ENCODE measurements at places on chromosomes 12 and 14.
A peak's percentile ranks its signal among the peaks of the same experiment; 100 is the strongest.

- no peak for DNase-seq
Observed at GRCh38 chr12:6605421-6606330, 1.5 kb downstream of the CHD4 start.

DNA sequence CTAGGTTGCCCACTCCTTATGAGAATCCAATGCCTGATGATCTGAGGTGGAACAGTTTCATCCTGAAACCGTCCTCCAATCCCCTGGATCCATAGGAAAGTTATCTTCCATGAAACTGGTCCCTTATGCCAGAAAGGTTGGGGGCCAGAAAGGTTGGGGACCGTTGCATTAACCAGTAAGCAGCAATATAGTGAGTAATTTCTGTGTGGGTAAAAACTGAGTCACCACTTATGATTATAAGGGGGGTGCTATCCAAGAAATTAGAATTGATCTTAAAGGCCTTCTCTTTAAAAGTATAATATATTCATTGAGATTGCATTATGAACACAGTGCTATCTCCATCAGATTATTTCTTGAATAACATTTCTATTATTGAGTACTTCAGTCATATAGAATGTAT, 97.2 kb downstream of the PCNX1 start:
- no peak for DNase-seq

DNA sequence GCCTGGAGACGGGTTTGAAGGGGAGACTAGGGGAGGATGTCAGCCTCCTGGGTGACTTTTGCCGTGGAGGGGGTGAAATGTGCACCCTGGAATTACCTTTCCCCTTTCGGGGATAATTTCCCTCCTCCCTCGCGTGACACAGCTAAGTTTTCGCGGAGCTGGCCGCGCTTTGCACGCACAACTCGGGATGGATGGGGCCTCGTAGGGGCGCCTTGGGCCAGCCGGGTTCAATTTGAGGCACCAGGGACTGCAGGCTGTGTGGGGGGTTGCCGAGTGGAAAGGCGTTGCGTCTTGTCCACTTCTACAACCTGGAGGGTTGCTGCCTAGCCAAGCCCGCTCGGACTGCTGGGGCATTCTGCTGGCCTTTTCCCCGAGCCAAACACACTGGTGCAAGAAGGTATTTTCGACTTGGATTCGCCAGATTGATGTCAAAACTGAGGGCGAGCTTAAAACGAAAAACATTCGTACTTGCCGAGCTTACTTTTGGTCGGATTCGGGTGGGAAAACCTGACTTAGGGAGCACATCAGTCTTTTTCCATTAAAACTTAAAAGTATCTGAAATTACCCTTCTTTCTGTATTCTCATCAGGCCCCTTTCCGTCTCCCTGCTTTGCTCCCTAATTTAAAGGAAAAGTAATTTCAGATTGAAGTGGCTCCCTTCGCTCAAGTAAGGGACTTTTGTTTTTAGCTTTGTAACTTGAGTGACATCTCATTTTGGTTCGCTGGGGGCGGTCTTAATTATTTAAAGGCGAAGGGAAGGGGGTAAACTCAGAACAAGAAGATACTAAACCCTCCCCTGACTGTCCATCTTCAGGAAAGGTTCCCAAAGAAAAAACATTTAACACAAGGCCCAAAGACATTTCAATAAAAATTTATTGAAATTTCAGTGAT, 14.3 kb downstream of the TBX3 start:
- no peak for DNase-seq

- DNase-seq = no peak
Observed at GRCh38 chr12:6213969-6214368, 13.8 kb downstream of the CD9 start.

DNA sequence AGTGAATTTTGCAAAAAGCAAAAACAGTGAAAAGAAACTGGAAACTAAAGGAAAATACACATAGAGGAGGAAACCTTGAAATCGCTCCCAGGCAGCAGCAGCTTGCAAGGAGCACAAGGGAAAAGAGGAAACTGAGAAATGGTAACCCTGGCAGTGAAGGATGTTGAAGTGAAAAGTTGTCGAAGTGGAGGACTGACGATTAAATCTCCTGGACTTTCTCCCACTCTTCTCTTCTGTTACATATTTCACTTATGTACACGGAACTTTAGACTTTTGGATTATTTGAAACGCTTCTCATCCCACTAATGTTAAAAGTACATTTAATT, 388.8 kb upstream of the USP15 start:
- peak; percentile 25 for DNase-seq

DNA sequence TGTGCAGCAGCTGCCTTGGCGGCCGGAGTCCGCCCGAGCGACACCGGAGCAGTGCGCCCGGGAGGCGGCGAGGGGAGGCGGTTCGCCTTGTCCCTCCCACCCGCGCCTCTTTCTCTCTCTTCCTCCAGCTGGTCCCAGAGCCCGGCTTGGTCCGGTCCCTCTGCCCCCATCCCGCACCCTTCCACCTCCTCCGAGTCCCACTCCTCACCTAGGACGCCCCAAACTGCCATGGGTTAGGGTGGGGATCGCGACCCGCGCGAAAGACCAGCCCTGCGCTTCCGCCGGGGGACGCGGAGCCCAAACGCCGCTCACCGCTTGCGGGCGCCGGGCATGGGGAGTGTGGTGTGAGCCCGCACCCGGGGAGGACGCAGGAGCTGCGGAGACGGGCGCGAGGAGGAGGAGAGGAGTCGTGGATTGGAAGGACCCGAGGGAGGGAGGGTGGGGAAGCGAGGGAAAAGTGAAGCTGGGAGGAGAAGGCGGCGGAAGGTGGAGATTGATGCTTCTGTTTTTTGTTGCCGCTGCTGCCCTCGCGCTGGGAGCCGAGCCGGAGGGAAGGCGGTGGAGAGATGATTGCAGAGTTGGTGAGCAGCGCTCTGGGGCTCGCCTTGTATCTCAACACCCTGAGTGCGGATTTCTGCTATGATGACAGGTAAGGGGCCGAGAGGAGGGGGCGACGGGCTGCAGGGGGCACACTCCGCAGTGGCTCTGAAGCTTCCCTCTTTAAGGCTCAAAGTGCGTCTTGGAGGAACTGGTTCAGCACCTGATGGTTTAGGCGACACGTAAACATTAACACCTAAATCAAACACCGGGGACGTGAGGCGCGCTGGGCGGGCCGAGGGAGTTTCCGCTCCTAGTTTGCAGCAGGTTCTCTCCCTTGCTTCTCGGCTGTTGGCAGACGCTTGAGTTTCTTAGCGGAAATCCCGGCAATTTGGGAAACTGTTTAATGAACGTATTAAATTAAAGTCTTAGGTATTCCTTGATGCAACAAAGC, 610 bp downstream of the TMTC2 start:
- DNase-seq = no peak

All from MV-4-11 (cell line).